ENCODE measurements at places on chromosomes 1 and 21.

- DNase-seq = no peak
Observed at GRCh38 chr1:93317207-93317606, 28.5 kb upstream of the DR1 start.

- no peak for DNase-seq
Observed at GRCh38 chr1:94595658-94596057, 54.1 kb upstream of the F3 start.

DNA sequence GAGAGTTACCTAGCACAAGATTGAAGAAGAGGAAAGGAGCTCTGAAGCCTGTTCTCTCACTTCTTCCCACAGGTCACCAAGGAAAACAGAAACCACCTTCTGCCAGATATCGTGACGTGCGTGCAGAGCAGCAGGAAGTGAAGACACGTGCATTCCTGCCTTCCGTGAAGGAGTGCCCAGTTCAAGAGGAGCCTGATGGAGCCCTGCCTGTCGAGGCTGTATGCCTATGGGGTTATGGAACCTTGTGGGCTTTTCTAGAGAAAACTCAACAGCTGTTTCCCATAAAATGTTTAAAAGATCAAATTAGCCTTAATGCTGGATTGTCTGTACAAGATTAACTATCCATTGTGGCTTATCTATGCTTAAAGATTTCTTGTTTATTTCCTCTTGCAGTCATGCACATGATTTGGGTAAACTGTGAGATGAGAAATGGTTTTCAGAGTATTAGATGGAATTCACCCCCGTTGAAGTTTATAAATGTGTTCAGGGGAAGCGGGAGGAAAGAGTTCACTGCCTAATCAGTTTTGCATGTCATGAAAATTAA is 27.8 kb downstream of the NTPCR start:
- DNase-seq = no peak

GRCh38 chr1:197781968-197782721 is 6.9 kb upstream of the DENND1B start:
- no peak for DNase-seq

GRCh38 chr1:223873044-223873443 is 27.3 kb upstream of the TP53BP2 start:
- no peak for DNase-seq

- no peak for DNase-seq
Observed at GRCh38 chr1:53588053-53588779, 129.0 kb downstream of the DMRTB1 start.

DNA sequence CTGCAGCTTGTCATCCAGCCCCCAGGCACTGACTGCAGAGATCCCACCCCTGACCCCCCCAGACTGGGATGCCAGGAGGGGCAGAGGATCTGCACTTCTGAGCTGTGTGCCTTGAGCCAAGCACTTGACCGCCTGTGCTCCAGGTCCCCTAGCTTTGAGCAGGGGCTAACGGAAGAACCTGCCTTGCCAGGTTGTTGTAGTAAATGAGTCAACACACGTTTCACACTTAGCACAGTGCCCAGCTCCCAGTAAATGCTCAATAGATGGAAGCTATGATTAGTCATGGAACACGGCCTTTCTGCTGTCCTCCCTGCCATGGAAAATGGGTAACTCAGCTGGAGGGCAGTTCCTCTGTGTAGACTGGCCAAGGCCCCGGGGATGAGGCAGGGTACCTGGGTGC is 24.1 kb downstream of the IFFO2 start:
- no peak for DNase-seq

- no peak for DNase-seq
Observed at GRCh38 chr1:228097333-228098081, 5.6 kb downstream of the C1orf35 start.

GRCh38 chr1:78224861-78225552 is 179.2 kb downstream of the GIPC2 start:
- DNase-seq = no peak

GRCh38 chr1:230280054-230280795 is 145.9 kb downstream of the PGBD5 start:
- no peak for DNase-seq

DNA sequence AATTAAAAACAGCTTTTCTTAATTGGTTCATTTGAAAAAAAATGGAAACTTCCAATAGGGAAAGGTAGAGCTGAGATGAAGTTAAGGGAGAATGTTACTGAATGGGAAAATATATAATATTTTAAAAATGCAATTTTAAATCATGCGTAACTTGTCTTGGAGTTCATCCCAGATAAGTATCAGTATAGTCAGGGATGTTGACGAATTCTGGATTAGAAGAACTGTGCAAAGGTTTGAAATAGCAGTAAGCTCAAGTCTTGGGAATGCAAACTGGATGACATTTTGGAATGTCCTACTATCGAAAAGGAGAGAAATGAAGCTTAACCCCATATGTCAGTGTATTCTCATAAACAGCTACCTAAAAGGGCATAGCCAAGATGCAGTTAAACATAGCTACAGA is 4.0 kb upstream of the ST6GALNAC3 start:
- DNase-seq = no peak

GRCh38 chr21:21751286-21751685 is 753.1 kb downstream of the NCAM2 start:
- no peak for DNase-seq

DNA sequence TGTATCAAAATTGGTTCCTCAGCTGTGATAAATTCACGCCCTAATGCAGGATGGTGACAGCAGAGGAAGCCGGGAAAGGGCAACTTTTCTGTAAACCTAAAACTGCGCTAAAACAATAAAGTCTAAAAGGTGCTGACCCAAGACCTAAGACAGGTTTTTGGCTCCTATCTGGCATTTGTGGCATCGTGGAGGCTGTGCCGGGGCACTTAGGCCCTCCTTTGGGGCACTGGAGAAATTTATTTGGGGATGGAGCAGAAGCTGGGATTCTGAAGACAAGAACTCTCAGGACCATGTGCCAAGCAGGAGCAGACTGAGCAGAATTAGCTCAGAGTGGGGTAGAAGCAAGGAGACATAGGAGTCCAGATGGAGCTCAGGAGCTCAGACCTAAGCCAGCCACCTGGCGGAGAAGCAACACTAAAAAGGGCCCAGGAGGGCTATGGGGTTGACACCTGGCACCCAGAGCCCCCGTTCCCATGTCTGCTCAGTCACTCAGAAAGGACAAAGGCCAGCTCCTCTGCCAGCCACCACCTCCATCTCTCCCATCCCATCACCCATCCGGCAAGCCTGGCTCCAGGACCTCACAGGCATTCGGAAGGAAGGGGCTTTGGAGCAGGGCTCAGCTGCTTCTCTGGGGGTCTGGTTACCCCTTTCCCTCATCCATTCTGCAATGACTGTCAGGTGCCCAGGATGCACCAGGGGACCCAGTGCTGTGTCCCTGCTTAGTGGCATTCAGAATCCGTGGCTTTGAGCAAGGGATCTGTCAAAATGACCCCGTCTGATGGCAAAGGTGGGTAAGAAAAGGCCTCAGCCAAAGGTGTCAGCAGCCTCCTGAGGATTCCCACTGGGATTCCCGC is 347.7 kb downstream of the NPHP4 start:
- DNase-seq = no peak

DNA sequence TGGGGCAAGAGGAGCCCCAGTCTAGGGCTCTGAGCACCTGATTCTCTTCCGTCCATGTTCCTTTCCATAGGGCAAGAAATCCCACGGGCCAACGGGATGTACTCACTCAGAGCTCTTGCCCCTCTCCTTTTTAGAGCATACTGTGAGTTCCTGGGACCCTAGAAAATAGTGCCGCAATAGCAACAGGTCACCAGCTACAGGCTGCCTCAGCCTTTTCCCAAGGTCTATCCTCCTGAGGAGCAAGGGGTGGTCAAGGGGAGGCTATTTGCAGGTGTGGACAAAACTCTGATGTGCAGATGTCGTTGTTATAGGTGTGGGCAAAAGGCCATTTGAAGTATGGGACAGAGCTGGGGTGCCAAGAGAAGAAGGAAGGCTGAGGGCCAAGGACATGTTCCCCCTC is 1.6 kb upstream of the QSOX1 start:
- no peak for DNase-seq

- no peak for DNase-seq
Observed at GRCh38 chr1:16156848-16157495, 1.1 kb upstream of the EPHA2 start.
